Hepatocyte (in vitro differentiated cells): ENCODE measurements at places on chromosomes 11 and 22. TPM values are rescaled to one million over a fixed set of nuclear protein-coding genes. Genes with fewer than 3 reads are reported as not detected.

GRCh38 chr11:86497310-86497709, 122.6 kb downstream of the CCDC81 start:
- no peak overlapping the region for H3K4me3 ChIP-seq
- H3K27ac ChIP-seq, result no peak overlapping the region
- H3K4me1 ChIP-seq, result peaks cover 16% of the 10 kb centered on the region
- H3K36me3 ChIP-seq, result no peaks in the 10 kb centered on the region

DNA sequence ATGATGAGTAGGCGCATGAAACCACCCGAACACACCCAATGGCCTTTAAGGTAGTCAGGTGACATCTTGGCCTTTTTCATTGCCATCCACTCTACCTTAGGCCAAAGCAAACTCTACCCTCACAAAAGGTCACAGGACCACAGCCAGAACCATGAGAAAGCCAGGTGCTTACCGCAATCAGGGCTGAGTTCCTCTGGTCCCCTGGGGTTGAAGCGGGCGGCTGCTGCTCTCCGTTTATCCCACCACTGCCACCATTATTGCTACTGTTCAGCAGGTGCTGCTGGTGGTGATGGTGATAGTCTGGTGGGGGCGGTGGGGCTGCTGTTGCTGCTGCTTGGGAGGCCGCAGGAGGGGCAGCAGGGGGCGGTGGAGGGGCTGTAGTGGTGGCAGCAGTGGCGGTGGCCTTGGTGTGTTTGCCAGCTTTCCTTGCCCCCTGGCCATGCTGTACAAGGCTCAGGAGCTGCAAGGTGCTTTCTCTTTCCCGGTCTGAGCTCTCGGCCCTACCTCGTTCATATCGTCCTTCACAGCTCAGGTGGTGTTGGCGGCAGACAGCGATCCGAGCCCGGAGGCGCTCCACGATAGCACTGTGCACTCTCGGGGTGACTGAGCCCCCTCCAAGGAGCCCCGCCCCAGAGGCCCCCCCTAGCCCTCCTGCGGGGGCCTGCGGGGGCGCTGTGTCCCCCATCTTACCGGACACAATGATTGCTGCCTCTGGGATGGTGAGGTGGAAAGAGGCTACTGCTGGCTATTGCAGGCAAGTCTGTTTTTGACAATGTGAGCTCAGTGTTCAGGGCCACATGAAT, 1.6 kb downstream of the MAML2 start:
- peak overlapping the region; percentile 92 for H3K27ac ChIP-seq
- H3K27me3 ChIP-seq, result no peaks in the 10 kb centered on the region
- H3K4me3 ChIP-seq, result peak overlapping the region; percentile 87
- no peaks in the 10 kb centered on the region for H3K36me3 ChIP-seq
- peak; percentile 57 for DNase-seq

DNA sequence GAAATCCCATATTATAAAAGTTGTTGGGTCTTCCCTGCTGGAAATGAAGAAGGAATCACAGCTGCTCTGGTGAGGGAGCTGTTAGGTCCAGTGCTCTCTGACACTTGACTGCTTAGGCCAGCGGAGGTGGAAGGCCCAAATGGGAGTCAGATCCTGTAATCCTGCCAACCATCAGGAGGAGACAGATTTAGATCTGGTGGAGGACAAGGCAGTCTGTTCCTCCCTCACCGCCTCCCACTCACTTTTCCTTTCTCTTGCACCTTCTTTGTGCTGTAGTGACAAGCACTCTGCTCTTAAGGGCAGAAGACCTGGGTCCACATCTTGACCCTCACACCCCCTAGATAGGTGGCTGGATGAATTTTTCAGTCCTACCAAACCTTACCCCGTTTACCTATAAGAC, 59.7 kb upstream of the CHST1 start:
- H3K4me1 ChIP-seq, result no peaks in the 10 kb centered on the region
- H3K27ac ChIP-seq, result no peak overlapping the region
- H3K36me3 ChIP-seq, result no peaks in the 10 kb centered on the region
- H3K27me3 ChIP-seq, result peaks cover 5% of the 10 kb centered on the region
- H3K4me3 ChIP-seq, result no peak overlapping the region

DNA sequence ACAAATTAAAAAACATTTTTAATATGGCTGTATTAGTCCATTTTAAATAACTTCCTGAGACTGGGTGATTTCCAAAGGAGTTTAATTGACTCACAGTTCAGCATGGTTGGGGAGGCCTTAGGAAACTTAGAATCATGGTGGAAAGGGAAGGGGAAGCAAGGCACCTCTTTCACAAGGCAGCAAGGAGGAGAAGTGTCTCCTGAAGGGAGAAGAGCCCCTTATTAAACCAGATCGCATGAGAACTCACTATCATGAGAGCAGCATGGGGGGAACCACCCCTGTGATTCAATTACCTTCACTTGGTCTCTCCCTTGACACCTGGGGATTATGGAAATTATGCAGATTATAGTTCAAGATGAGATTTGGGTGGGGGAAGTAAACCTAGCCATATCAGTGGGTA, 488.6 kb downstream of the ETS1 start:
- H3K27me3 ChIP-seq, result no peaks in the 10 kb centered on the region
- no peak overlapping the region for H3K4me3 ChIP-seq
- H3K27ac ChIP-seq, result no peak overlapping the region

- no peak overlapping the region for H3K4me3 ChIP-seq
- no peaks in the 10 kb centered on the region for H3K27me3 ChIP-seq
- H3K4me1 ChIP-seq, result no peaks in the 10 kb centered on the region
- H3K27ac ChIP-seq, result no peak overlapping the region
Measured at GRCh38 chr22:19321757-19322156, 30.2 kb upstream of the CLTCL1 start.

DNA sequence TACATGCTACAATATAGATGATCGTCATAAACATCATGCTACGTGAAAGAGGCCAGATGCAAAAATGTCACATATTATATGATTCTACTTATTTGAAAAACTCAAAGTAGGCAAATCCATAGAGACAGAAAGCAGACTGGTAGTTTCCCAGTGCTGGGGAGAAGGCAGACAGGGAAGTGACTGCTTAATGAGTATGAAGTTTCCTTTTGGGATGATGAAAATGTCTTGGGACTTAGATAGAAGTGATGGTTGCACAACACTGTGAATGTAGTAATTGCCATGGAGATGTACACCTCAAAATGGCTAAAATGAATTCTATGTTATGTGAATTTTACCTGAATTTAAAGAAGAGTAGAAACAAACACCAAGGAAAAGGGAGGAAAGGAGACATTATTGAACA, 45.2 kb upstream of the EHF start:
- H3K4me3 ChIP-seq, result no peak overlapping the region
- H3K27me3 ChIP-seq, result peaks cover 14% of the 10 kb centered on the region
- no peaks in the 10 kb centered on the region for H3K4me1 ChIP-seq
- no peaks in the 10 kb centered on the region for H3K36me3 ChIP-seq
- no peak for DNase-seq

- no peaks in the 10 kb centered on the region for H3K27me3 ChIP-seq
- H3K36me3 ChIP-seq, result no peaks in the 10 kb centered on the region
- DNase-seq, result no peak
- H3K27ac ChIP-seq, result no peak overlapping the region
Measured at GRCh38 chr11:28582506-28582905, 474.3 kb downstream of the METTL15 start.

DNA sequence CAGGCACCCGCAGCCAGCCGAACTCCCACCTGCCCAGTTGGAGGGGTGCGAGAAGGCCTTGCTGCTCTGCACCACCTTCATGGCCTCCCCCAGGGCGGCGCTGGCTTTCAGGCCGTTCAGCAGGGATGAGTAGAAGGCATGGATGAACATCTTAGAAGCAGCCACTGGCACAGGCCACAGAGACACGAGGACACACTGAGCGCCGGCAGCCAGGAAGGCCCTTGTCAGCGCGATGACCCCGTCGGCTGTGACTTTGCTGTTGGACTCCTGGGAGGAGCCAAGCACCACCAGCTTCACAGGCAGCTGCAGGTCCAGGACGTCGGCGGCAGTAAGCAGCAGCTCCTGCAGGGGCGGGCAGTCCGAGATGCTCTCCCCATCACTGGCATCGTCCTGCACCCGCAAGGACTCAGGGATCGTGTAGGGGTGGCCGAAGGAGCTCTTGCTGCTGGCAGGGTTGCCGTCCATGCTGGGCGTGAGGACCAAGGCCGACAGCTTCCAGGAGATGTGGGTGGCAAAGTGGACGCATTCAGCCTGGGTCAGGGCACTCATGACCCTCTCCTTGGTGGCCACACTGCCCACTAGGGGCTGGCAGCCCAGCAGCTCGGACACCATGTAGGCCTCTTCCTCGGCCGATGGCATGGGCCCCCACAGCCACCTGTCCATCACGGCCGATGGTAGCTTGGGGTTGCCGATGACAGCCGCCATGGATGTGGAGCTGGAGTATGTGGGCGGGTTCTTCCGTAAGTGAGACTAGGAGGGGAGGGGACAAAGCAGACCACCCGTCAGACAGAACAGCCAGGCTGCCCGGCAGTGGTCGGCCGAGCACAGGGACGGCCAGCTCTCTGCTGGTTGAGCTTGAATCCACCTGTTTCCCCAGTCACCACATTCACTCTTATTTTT, 79.7 kb upstream of the PITPNB start:
- no peaks in the 10 kb centered on the region for H3K27me3 ChIP-seq
- H3K4me3 ChIP-seq, result no peak overlapping the region
- no peak for DNase-seq
- H3K36me3 ChIP-seq, result no peaks in the 10 kb centered on the region
- no peak overlapping the region for H3K27ac ChIP-seq
- H3K4me1 ChIP-seq, result no peaks in the 10 kb centered on the region

DNA sequence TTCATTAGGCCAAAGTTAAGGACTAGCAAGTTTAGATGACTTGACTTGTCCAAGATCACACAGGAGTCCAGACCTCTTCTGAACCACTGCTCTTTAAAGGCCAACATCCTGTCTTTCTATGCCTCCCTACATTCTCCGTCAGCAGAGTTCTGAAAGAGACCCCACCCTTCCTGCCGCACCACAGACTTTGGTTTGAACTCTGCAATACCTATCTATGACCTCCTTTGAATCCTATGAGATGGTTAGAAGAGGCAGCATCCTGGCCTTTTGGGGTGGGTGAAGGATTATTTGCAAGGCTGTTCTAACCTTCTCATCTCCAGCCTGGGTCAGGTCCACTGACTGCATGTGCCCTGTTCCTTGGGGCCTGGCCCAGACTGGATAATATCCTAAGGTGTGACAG, 4.3 kb upstream of the RRM1 start:
- DNase-seq, result no peak
- no peaks in the 10 kb centered on the region for H3K36me3 ChIP-seq
- no peaks in the 10 kb centered on the region for H3K27me3 ChIP-seq

DNA sequence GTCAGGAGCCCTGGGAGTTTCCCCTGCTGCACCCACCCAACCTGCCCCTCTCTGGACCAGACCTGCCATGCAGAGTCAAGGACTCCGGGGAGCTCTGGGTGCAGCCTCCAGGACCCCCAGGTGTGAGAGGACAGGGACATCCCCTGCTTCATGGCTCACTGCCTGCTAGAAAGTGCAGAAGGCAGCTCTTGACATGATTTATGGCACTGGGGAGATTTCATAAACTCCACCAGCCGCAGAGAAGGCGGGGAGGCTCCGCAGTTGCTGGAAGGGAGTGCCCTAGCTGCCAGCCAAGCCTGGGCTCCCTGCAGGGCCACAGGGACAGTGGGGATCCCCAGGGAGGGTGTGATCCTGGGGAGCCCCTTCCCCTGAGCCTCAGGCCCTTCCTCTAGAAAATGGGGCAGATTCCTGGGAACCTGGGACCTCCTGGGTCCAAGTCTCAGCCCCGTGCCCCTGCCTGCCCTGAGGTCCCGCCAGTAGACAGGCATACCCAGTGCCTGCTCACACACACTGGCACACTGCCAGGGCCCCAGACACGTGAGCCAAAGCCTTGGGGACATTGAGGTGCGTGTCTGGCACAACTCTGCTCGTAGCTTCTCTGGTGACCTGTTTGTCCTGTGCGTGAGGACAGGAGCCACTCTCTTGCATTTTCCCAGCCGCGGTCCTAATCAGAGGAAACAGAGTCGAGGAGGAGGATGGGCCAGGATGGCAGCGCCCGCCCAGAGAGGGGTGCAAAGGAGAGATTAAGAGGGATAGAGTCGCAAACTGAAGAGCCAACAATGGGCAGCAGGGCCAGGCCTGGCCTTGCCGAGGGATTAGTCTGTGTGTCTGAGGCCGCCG, 13.8 kb downstream of the CABP7 start:
- H3K4me3 ChIP-seq, result no peak overlapping the region
- no peak overlapping the region for H3K27ac ChIP-seq
- DNase-seq, result peak; percentile 41
- H3K4me1 ChIP-seq, result no peaks in the 10 kb centered on the region
- no peaks in the 10 kb centered on the region for H3K27me3 ChIP-seq

- peak; percentile 23 for DNase-seq
- peak overlapping the region; percentile 42 for H3K27ac ChIP-seq
- H3K27me3 ChIP-seq, result no peaks in the 10 kb centered on the region
- no peaks in the 10 kb centered on the region for H3K4me1 ChIP-seq
Measured at GRCh38 chr11:34719303-34719848, 98.5 kb downstream of the EHF start.

GRCh38 chr22:40009292-40009774, 14.6 kb downstream of the FAM83F start:
- peaks cover 19% of the 10 kb centered on the region for H3K4me1 ChIP-seq
- H3K36me3 ChIP-seq, result no peaks in the 10 kb centered on the region
- H3K27me3 ChIP-seq, result no peaks in the 10 kb centered on the region
- H3K27ac ChIP-seq, result peak overlapping the region; percentile 27
- DNase-seq, result no peak
- no peak overlapping the region for H3K4me3 ChIP-seq

- peaks cover 10% of the 10 kb centered on the region for H3K4me1 ChIP-seq
- H3K36me3 ChIP-seq, result no peaks in the 10 kb centered on the region
- no peak for DNase-seq
Measured at GRCh38 chr11:96267496-96268032, 75.4 kb downstream of the MAML2 start.

The MMP27 gene
- total RNA-seq, result not detected in 2 replicates

The MRGPRF gene
- 6.5 TPM in 2 replicates for total RNA-seq

The CDC45 gene
- total RNA-seq, result 6.5 and 7.1 TPM in 2 replicates

The KRTAP5-1 gene
- total RNA-seq, result not detected in 2 replicates

The PATE2 gene
- total RNA-seq, result not detected in 2 replicates

The MAJIN gene
- not detected in 2 replicates for total RNA-seq

The LDLRAD3 gene
- total RNA-seq, result 11.8 and 12.2 TPM in 2 replicates

The SERPING1 gene
- total RNA-seq, result 123 and 129 TPM in 2 replicates

The OR5P2 gene
- 0.20 TPM in 1 of 2 replicates, not detected in the other for total RNA-seq

The DENND5A gene
- total RNA-seq, result 45.3 and 56.4 TPM in 2 replicates

The OR8D1 gene
- total RNA-seq, result not detected in 2 replicates
